ENCODE measurements at places on chromosomes 2 and 18. TPM values are rescaled to one million over a fixed set of nuclear protein-coding genes. Genes with fewer than 3 reads are reported as not detected.

DNA sequence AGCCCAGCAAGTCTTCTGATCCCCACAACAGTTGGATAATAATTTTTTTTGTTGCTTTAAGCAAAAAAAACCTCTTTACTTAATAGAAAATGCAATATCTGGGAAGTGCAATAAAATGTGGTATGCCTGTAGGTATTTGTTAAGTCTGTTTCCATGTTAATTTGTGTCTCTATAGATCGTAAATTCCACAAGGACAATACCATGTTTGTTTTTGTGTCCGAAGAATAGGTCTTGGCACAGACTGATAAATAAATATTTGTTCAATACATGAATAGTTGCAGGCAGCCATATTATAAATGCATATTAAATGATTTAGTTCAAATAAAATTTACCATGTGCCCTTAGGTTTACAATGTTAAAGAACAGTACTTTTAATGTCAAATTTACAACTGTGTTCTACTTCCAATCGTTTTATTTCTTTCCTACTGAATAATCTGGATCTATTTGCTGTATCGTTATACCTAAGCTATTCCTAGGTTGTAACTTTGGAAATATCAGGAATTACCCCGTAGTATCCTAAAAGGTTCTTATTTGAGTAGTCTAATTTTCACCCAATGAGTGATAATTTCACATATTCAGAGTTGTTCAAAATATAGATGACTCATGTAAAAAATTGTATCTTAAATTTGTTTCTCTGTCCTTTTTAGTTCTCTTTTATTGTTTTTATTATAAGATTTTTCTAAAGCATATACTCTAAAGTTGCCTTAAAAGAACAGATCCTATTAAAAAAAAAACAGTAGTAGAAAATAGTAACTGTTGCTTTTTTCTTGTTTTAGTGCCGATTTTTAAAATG lies 151.8 kb downstream of the EHBP1 start:
- peaks cover 6% of the 10 kb centered on the region for H3K36me3 ChIP-seq
- no peak for DNase-seq
- no peaks in the 10 kb centered on the region for H3K4me1 ChIP-seq
- H3K27ac ChIP-seq: no peak overlapping the region
- H3K4me3 ChIP-seq: no peak overlapping the region

DNA sequence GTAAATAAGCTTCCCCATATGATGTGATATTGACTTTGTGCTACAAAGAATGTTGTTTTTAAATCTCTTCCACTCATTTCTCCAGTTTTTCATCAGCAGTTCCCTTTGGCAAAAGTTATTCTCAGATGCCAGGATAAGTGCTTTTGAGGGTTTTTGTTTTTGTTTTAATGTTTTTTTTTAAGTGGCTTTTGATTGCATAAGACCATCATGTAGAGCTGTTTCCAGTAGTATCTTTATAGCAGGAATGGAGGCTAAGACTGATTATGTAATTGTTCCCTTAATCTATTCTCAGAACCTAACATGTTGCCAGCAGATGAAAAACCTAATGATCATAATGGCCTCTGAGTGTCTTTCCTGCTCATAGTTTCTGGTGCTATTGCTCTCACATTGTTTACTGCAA lies 77.9 kb downstream of the CABLES1 start:
- no peak overlapping the region for H3K4me3 ChIP-seq
- peaks cover 3% of the 10 kb centered on the region for H3K27me3 ChIP-seq
- H3K27ac ChIP-seq: no peak overlapping the region

GRCh38 chr18:48270929-48271328 lies 138.3 kb downstream of the ZBTB7C start:
- DNase-seq: no peak
- H3K36me3 ChIP-seq: no peaks in the 10 kb centered on the region
- no peaks in the 10 kb centered on the region for H3K4me1 ChIP-seq

CRYBA2 gene
- not detected for total RNA-seq

PUM2 gene
- 104 TPM for total RNA-seq

GRCh38 chr18:1760901-1761300 lies 810.4 kb downstream of the METTL4 start:
- no peak for DNase-seq
- H3K36me3 ChIP-seq: no peaks in the 10 kb centered on the region
- no peak overlapping the region for H3K4me3 ChIP-seq
- H3K27me3 ChIP-seq: no peaks in the 10 kb centered on the region
- no peaks in the 10 kb centered on the region for H3K4me1 ChIP-seq
- no peak overlapping the region for H3K27ac ChIP-seq

DNA sequence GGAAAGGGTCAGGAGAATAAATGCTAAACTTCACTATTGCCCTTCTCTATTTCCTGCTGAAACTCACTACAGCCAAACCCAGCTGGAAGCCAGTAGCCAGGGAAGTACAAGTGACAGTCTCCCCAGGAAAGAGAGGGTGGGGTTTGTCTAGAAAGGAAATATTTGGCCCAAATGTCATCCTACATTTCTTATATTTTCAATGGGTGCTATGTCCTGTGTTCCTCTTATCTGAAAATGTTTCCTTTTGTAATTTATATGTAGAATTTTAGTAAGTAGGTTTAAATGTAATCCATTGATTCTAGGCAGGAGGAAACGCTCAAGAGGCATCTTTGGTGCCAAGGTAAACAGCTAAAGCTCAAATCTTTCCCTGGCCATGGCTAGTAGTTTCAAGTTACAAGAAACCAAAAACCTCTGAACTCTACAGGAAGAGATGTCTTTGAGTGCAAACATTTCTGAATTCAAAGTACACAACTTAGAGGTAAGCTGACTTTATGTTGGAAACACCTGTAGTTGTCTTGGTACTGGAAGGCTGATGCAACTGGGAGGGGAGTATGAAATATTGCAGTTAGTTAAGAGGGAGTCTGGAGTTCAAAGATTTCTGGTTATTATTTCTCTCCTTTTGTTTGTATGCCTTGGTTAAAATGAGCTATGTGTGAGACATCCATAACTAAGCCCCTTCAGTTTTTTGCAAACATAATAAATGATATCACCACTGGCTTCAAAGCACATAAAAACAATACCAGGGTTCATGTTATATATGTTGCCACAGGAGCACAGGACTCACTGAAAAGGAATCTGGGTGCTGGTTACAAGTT lies 356.1 kb upstream of the ZC3H15 start:
- no peak overlapping the region for H3K27ac ChIP-seq
- peaks cover 2% of the 10 kb centered on the region for H3K4me1 ChIP-seq
- H3K4me3 ChIP-seq: no peak overlapping the region

DNA sequence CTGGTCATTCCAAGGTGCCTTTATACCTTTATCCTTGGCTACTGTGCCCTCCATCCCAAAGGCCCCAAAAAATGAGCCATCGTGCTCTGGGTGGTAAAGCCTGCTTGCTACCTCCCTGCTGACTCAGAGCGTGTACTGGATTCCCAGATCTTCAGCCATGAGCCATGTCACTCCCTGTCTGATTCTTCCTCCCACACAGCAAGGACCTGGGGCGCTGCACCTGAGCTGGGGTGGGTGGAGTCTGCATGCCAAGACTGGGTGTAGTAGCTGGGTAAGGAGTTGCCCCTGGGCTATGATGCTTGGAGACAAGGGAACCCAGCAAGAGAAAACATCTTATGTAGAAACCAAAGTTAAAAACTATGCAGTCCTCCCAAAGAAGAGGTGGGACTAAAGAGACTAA lies 37.2 kb upstream of the APCDD1 start:
- no peaks in the 10 kb centered on the region for H3K36me3 ChIP-seq
- H3K4me3 ChIP-seq: no peak overlapping the region
- H3K27me3 ChIP-seq: peaks cover 2% of the 10 kb centered on the region
- H3K4me1 ChIP-seq: no peaks in the 10 kb centered on the region
- DNase-seq: no peak

DNA sequence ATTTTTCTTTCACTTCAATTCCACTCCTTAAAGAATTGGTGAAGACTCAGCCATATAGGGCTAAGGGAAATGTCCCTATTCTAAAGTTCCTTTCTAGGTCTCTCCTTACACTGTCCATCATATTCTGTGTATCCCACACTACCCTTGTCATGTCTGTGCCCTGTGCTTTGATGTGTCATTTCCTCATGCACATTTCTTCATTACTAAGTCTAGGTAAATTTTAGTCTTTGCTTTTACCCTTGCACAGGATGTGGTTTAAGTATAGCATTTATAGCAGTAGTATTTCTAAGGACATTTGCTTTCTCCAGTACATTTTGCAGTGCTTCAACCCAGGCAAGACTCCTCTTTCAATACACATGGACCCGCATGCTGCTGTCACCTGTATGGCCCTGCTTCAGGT lies 221.5 kb upstream of the ACVR2A start:
- no peaks in the 10 kb centered on the region for H3K27me3 ChIP-seq
- DNase-seq: peak; percentile 34
- H3K36me3 ChIP-seq: no peaks in the 10 kb centered on the region
- H3K4me3 ChIP-seq: no peak overlapping the region
- H3K27ac ChIP-seq: peak overlapping the region; percentile 81

NT5C1B gene
- not detected for total RNA-seq

GRCh38 chr18:54135216-54135615 lies 89.3 kb downstream of the MBD2 start:
- no peak for DNase-seq
- no peaks in the 10 kb centered on the region for H3K4me1 ChIP-seq
- peaks cover 4% of the 10 kb centered on the region for H3K36me3 ChIP-seq
- no peak overlapping the region for H3K4me3 ChIP-seq

DHRS9 gene
- not detected for total RNA-seq

NAGK gene
- 33.6 TPM for total RNA-seq

- peaks cover 27% of the 10 kb centered on the region for H3K27me3 ChIP-seq
- peaks cover 9% of the 10 kb centered on the region for H3K36me3 ChIP-seq
- peak; percentile 44 for DNase-seq
- peak overlapping the region; percentile 74 for H3K4me3 ChIP-seq
- peaks cover 30% of the 10 kb centered on the region for H3K4me1 ChIP-seq
- H3K27ac ChIP-seq: peak overlapping the region; percentile 88
Measured at GRCh38 chr2:144516411-144516980, 3.4 kb downstream of the ZEB2 start.

DNA sequence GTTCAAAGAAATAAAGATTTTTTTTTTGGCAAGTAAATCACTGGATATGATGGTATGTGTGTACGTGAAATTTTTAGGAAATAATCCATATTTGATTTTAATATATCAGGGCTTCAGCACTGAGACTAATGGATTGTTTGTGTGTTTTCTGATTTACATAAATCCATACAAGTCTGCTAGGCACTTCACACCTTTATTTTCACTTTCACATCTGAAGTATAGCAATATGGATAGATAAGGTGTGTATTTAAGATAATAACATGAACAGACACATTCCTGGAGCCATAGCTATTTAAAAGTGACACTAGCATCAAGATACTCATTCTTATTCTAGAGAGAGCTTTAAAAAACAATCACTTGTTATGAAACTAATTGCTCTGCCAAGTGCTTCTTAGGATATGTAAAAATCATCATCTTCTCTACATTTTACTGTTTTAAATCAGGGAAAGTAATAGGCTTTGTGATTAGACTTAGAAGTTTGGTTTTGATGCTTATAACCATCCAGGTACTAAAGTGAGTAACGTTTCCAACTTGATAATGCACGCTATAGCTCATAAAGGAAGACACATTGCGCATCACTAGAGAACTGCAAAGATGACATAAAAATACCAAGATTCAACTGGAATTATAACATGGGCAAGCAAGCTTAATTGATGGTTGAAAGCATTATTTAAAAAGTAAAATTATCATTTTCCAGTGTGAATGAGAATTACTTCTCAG lies 208.9 kb downstream of the ZEB2 start:
- H3K27me3 ChIP-seq: no peaks in the 10 kb centered on the region
- no peak overlapping the region for H3K27ac ChIP-seq
- H3K4me1 ChIP-seq: peaks cover 29% of the 10 kb centered on the region
- peaks cover 52% of the 10 kb centered on the region for H3K36me3 ChIP-seq

DNA sequence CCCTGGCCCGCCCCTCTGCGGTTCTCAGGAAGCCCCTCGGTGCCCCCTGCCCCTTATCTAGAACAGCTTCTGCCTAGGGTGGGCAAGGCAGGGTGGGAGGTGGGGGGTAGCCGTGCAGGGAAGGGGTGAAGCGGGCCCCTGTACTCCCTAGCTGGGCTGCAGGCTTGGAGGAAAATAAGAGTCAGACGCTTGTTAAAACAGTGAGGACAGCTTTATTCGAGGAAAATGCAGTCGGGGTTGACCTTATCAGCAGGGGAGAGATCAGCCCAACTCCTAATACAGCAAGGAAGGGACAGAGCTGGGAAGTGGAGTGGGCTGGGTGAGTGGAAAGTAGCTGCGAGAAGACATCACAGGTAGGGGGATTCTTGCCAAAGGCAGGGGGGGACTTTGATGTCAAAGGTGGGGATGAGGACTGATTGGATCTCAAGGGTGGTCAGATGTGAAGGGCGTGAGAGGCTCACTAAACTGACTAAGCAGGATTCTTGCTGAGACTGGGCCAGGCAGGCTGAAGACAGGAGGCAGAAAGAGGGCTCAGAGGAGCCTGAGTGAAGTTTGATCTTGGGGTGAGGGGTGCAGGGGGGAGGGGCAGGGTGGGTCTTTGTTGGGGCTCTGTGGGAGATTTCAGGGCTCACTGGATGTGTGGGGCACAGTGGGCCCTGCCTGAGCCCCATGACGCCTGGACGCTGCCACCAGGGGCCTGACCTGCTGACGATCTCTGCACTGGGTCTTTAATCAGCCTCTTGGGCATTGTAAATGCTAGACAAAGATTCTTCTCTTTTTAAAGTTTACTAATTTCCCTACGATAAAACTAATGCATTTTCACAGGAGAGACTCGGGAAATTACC lies 29.9 kb downstream of the HPCAL1 start:
- H3K36me3 ChIP-seq: peaks cover 46% of the 10 kb centered on the region
- H3K27ac ChIP-seq: peak overlapping the region; percentile 91
- peak; percentile 77 for DNase-seq
- H3K4me3 ChIP-seq: peak overlapping the region; percentile 94
- H3K4me1 ChIP-seq: peaks cover 77% of the 10 kb centered on the region
- H3K27me3 ChIP-seq: no peaks in the 10 kb centered on the region

GRCh38 chr2:191757208-191757607 lies 79.3 kb downstream of the NABP1 start:
- H3K36me3 ChIP-seq: no peaks in the 10 kb centered on the region
- H3K27me3 ChIP-seq: peaks cover 12% of the 10 kb centered on the region
- no peak overlapping the region for H3K27ac ChIP-seq
- H3K4me3 ChIP-seq: no peak overlapping the region
- peaks cover 5% of the 10 kb centered on the region for H3K4me1 ChIP-seq

DNA sequence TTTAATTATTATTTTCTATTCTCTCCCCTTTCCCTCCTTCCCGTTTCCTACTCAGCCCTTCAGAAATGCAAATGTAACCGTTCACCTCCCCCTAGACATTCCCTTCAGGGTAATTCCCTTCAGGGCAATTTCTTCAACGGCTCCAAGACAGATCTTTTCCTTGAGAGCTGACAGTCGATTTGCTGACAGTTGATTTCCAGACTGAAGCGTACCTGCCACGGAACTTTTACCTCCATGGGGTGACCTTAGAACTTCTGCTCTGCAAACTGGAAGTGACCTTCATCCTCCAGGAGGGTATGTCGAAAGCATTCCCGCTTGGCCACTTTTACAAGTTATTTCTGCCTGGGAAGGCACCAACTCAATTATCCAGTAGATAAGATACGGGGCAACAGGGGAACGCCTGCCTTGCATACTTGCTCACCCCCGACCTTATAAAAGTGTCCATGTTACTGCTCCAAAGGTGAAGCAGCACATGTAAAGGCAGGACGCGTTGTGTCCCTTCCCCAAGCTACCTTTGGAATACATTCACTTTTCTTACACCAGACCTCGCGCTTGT lies 18.5 kb downstream of the B3GNT7 start:
- no peak overlapping the region for H3K4me3 ChIP-seq
- H3K27ac ChIP-seq: no peak overlapping the region
- peaks cover 2% of the 10 kb centered on the region for H3K36me3 ChIP-seq

Data from activated CD8-positive, alpha-beta T cell treated with anti-CD3 and anti-CD28 coated beads for 36 hours (primary cell).